ENCODE measurements at places on chromosomes 2 and 18. TPM values are rescaled to one million over a fixed set of nuclear protein-coding genes. Genes with fewer than 3 reads are reported as not detected.

MROH2A gene
- total RNA-seq: not detected

LOXL3 gene
- total RNA-seq: 155 TPM

SCN9A gene
- 0.40 TPM for total RNA-seq

GTF2A1L gene
- 3.5 TPM for total RNA-seq

SYT4 gene
- not detected for total RNA-seq

RGPD3 gene
- total RNA-seq: 0.13 TPM

REEP1 gene
- total RNA-seq: 0.50 TPM

RASGRP3 gene
- 2.5 TPM for total RNA-seq

VAMP8 gene
- 1.7 TPM for total RNA-seq

THAP4 gene
- total RNA-seq: 42.8 TPM

DNAJC5G gene
- not detected for total RNA-seq

TLX2 gene
- 0.06 TPM for total RNA-seq

FAM228A gene
- total RNA-seq: 0.79 TPM

POTEI gene
- not detected for total RNA-seq

LYPD6 gene
- total RNA-seq: 0.13 TPM

NEU2 gene
- total RNA-seq: not detected

SNORC gene
- total RNA-seq: 0.93 TPM

IL1R1 gene
- total RNA-seq: 49.0 TPM

HAT1 gene
- 43.6 TPM for total RNA-seq

SOCS6 gene
- total RNA-seq: 31.5 TPM

CCL20 gene
- not detected for total RNA-seq

EGR4 gene
- not detected for total RNA-seq

MSGN1 gene
- not detected for total RNA-seq

RFX8 gene
- total RNA-seq: 20.3 TPM

NETO1 gene
- not detected for total RNA-seq

MC5R gene
- not detected for total RNA-seq

C2orf78 gene
- not detected for total RNA-seq

KYNU gene
- 0.92 TPM for total RNA-seq

ARHGAP28 gene
- 5.1 TPM for total RNA-seq

CXCR1 gene
- total RNA-seq: not detected

SERPINB2 gene
- 2.4 TPM for total RNA-seq

COPS9 gene
- total RNA-seq: 130 TPM

REG3A gene
- total RNA-seq: not detected

POTEJ gene
- not detected for total RNA-seq

RHBDD1 gene
- total RNA-seq: 16.4 TPM

IFIH1 gene
- total RNA-seq: 5.5 TPM

TACR1 gene
- not detected for total RNA-seq

ID2 gene
- total RNA-seq: 109 TPM

QPCT gene
- 2.5 TPM for total RNA-seq

COL6A3 gene
- total RNA-seq: 651 TPM

INPP5D gene
- 0.56 TPM for total RNA-seq

CNGA3 gene
- total RNA-seq: 0.13 TPM

STARD6 gene
- 0.53 TPM for total RNA-seq

CHRND gene
- total RNA-seq: not detected

KDSR gene
- 23.4 TPM for total RNA-seq

AQP12B gene
- total RNA-seq: not detected

DCC gene
- total RNA-seq: 0.13 TPM

GCA gene
- 9.5 TPM for total RNA-seq

DTNA gene
- total RNA-seq: 14.7 TPM

ARHGEF4 gene
- 1.3 TPM for total RNA-seq

SERPINB13 gene
- total RNA-seq: not detected

Measured in aortic smooth muscle cell (primary cell).